ENCODE measurements at places on chromosomes 4 and X.

- no peak for DNase-seq
Measured at GRCh38 chr4:120801137-120801758, 121.3 kb downstream of the PRDM5 start.

GRCh38 chr4:105715692-105716278, 7.2 kb downstream of the GSTCD start:
- DNase-seq, result peak; percentile 13

DNA sequence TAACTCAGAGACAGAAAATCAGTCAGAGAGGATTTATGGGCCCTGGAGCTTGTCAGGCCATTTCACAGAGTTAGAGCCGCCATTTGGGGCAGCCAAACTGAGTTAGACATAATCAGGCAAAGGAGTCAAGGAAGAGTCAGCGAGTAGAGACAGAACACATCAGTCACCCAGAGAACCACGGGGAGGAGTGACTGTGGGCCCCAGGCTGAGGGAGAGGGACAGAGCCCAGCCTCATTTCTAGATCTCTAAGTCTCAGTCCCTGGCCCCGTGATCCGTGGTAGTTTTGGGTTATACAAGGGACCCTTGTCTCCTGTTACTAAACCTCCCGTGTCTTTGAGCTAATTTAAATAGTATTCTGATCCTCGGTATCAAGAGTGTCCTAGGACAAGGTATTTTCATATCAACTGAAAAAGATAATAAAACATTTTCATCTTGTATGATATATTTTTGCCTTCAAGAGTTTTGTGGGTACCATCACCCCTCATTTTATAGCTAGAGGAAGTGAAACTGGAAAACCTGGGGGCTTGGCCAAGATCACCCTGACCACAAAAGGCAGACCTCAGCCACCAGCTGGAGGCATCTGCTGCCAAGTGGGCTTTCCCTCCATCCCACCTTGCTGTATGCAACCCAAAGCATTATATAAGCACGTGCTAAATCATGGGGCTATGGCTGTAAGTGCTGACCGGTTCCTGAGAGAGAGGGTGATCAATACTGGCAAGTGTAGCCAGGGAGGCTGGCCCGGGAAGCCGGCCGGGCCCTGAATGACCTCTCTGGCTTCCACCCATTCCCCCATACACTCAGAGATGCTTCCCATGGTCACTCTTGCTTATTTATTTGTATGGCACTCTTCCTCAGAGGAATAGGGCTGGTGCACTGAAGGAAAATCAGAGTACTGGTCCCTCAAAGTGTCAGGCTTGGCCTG, 204.1 kb downstream of the BCOR start:
- no peak for DNase-seq

- DNase-seq, result no peak
Measured at GRCh38 chrX:47752685-47753084, 84.0 kb upstream of the ZNF81 start.

GRCh38 chr4:6324999-6325787, 55.5 kb downstream of the WFS1 start:
- DNase-seq, result no peak

DNA sequence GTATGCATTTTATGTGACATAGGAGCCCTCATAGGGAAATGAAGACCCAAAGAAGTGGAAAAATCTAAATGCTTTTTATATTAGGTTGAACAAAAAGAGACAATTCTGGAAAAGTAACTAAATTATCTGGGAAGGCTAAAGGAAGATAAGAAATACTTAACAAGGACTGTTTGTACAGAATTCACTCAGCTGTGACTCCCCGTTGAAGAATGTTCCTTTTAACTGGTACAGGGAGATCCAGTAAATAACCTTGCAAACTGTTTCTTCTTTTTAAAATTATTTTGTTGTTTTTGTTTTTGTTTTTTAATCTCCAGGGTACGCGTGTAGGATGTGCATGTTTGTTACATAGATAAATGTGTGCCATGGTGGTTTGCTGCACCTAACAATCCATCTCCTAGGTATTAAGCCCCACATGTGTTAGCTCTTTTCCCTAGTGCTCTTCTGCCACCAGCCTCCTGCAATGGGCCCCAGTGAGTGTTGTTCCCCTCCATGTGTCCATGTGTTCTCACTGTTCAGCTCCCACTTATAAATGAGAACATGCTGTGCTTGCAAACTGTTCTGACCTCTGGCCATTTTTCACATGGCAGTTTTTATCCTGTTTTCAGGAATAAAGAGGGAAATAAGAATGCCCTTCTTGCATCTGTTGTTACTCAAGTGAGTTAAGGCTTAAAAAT, 81.7 kb downstream of the PWWP3B start:
- DNase-seq, result no peak

DNA sequence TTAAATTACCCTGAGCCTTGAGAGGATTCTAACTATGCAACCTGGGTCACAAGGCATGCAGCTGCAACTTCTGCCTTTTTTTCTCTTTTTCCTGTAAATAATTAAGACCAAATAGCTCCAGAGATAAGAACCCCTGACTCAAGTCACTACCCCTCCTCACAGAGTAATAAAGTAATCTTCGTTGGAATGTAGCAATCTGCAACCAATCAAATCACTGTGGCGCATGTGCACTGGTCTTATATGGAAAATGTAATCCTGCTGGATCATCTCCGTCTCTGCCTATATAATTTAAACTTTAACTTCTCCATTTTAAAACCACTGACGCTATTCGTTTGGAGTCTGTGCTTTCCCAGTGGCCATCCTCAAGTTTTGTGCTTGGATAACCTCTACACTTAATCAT, 6.1 kb upstream of the EFHC2 start:
- no peak for DNase-seq

- no peak for DNase-seq
Measured at GRCh38 chr4:1061056-1061700, 49.8 kb downstream of the FGFRL1 start.

GRCh38 chr4:109207061-109207460, 95.4 kb downstream of the COL25A1 start:
- DNase-seq, result no peak
